ENCODE measurements at places on chromosomes 16 and 17.
A peak's percentile ranks its signal among the peaks of the same experiment; 100 is the strongest.

DNA sequence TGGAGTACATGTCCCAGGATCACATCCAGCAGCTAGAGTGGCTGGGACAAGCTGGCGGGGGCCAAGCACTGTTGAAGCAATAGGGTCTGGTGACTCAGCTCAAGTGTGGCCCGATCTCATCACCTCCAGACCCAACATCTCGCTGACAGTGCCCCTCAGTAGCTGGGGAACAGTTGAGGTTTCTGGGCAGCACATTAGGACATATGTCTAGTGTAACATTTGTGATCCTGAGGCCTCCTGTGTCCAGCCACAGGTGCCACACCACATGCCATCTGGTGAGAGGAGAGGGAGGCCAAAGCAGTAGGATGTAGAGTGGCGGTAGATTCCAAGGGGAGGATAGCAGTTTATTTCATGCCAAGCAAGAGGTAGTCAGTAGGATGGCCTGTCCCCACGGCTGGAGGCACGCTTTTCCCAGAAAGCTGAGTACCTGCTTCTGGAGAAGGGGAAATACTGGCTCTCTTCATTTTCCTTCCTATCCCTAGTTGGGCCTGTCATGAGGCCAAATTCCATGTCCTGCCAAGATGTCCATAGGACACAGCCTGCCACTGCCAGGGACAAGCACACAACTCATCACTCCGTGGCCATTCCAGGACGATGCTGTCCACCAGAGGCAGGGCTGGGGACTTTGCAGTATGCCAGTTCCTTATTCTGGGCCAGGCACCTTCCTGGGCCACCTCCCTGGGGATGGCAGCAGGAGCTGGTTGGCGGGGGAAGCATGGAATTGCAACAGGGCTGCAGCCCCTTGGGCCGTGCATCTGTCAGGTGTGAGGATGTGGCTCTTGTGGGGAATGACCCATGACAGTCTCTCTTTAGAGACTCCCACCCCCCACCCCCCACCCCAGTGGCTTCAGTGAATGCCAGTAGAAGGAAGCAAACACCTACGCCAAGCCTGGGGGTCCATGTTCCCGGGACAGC is 24.0 kb downstream of the GGA3 start:
- DNase-seq: no peak

DNA sequence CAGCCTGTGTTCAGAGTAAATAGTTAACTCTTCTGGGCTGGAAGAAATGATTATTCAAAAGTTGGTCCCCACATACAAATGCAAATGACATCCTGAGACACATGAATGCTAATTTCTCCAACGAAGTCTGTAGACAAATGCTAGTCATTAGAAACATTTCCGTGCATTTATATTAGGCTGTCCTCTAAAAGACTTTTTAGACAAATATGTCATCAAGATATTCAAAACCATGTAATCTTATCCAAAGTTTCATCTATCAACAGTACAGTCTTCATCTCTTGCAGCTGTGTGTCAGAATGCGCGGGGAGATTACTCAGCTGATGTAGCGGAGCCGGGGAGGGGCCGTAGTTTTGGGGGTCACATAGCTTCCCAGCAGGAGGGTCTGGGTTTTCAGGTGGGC is 33.8 kb upstream of the MAF start:
- no peak for DNase-seq

DNA sequence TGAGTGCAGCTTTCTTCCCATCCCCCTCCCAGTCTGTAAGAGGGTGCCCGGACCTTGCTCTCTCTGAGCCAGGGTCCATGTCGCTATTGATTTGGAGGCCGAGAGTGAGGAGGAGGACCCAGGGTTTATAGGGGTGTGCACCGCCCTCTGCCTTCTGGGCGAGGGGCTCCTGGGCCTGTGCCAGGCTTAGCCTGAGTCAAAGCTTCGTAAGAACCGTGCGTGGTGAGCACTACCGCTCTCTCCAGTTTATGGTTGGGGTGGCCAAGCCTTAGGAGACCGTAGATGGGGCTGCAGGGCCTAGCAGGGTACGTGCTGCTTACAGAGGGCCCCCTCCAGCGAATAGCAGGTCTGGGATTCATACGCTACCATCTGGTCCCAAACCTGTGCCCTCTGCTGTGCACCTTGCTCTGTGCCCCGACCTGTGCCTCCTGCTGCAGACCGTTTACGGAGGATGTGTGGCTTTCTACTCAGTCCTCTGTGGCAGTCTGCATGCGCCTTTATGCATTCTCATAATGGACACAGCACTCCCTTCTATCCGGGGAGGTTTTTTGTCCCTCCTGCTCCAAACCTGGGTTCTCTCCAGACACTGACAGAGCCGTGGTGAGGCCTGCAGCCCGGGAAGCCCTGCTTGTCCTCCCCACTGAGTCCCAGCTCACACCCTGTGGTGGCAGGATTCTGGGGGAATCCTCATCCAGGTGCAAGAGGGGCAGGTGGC is 54.7 kb downstream of the PGS1 start:
- DNase-seq: no peak

- DNase-seq: no peak
Measured at GRCh38 chr16:70590722-70591415, 55.5 kb upstream of the IL34 start.

DNA sequence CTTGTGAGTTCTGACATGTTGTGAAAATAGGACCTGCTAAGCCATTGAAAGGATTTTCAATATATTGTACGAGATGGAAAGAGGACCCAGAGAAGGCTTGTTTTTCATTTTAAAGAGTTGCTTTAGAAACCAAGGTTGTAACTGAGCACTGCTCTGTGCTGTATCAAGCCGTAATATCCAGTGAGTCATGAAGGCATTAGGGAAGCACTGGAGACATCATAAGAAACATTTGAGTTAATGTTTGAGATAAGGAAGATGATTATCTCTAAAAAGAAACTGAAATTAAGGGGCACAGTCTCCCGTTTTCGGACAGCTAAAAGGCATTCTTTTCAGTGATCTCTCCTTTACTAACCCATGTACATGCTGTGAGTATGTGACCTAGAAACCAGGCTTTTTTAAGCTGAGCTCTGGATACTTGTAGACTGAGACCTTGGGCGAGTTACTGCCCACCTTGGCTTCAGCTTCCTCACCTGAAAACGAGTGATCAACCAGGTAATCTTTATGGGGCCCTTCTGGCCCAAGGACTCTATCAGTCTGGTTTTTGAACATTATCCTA is 149.2 kb upstream of the TBX2 start:
- DNase-seq: no peak

DNA sequence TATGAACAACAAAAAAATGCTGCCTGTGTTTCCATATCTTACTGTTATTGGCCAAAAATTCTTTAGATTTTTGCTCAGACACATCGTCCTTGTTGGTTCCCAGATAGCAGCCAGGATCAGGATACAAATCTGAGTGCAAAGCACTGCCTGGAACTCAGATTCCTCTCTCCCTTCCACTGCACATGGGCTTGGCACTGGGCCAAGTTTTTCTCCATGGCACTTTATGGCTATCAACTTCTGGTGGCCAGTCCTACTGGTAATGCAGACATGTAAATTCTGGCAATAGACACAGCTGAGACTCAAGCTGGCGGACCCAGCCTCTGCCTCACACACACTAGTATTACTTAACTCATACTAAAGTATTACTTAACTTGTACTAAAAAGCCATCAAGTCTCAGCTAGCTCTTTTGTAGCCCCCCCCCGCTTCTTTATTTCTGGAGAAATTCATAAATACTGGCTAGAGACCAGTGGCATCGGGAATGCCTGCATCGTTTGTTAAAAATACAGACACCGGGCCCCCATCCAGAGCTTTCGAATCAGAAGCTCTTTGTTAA is 181.2 kb upstream of the COX10 start:
- peak; percentile 7 for DNase-seq

GRCh38 chr16:89303617-89304016 is 86.1 kb downstream of the ZNF778 start:
- DNase-seq: no peak

DNA sequence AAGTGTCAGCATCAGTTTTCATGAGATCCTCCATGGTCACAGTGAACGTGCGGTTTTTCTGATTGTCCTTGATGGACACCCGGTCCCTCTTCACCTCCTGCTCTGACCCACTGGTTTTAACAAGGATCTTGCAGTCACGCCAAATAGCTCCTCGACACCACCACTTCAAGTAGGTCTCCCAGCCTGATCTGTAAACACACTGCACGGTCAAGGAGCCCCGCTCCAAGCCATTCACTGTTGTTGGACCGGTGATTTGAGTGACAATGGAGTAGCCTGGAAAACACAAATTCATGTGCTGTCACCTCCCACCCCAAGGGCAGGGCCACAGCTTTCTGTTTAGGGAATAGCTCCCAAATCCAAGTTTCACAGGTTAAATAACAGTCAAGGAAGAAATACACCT is 8.2 kb downstream of the CD300LF start:
- no peak for DNase-seq

DNA sequence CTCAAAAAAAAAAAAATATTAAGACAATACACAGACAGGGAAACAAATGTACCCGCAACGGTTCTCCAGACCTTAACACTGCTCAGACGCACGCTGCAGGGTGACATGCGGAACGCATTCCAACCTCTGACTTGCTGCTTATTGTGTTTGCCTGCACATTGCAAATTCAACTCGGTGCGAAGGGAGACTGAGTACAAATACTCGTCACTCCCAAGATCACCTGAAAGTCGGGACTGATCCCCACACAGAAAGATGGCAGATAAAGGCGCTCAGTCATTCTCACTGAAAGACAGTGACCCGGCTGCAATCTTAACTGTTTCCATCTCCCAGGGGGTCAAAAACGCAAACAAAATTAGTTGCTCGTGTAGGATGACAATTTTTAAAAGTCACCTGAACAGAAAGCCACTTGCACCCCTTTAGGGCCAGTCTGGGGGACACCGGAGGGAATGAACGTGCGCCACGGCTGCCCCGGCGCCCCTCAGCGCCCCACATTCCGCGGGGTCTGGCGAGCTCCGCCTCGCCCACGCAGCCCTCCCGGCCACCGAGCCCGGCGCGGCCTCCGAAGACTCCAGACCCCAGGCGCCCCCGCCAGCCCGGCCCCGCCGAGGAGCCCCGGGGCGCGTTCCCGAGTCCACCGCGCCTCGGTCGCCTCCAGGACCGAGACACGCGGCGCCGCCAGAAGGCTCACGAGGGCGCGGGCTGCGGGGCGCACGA is 589 bp downstream of the CLCN7 start:
- DNase-seq: no peak

- no peak for DNase-seq
Measured at GRCh38 chr17:3630781-3631180, 5.3 kb downstream of the SHPK start.

- no peak for DNase-seq
Measured at GRCh38 chr17:57756951-57757350, 11.9 kb upstream of the CCDC182 start.

DNA sequence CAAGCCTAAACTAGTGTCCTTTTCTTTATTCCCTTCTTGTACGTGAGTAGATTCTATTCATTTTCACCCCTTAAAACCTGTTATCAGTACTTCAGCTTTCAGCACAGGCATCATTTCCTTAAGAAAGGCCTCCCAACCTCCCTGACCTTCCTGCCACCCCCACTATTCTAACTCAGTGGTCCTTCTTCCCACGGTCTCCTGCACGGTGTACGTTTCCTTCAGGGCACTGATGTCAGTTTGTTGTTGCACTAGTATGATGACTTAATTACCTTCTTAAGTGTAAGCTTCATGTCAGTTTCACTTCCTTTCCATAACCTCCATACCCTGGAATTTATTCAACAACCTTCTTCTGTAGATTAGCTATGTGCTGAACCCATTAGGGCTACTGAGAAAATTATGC is 484.2 kb downstream of the HS3ST4 start:
- DNase-seq: no peak

- no peak for DNase-seq
Measured at GRCh38 chr17:37276475-37276874, 99.3 kb upstream of the C17orf78 start.

DNA sequence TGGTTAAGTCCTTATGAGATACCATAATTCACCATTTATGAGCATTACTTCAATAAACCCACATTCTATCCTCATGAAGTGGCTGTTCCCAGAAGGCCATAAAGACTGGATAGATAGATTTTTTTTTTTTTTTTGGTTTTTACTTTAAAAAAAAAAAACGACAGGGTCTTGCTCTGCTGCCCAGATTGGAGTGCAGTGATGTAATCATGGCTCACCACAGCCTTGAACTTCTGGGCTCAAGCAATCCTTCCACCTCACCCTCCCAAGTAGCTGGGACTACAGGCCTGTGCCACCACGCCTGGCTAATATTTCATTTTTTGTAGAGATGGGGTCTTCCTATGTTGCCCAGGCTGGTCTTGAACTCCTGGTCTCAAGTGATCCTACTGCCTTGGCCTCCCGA is 102.3 kb downstream of the XYLT1 start:
- DNase-seq: no peak

Data from fibroblast of skin of left quadriceps (primary cell).